ENCODE measurements at places on chromosomes 11 and 22.
A peak's percentile ranks its signal among the peaks of the same experiment; 100 is the strongest.

GRCh38 chr11:66800720-66801428 is 42.4 kb upstream of the RCE1 start:
- DNase-seq = no peak

GRCh38 chr11:118607401-118608359 is at the start of gene PHLDB1:
Gene PHLDB1, plus strand, starts transcription at chr11:118607615. Its CDS starts 6,222 bp downstream, at chr11:118613837.
- DNase-seq = peak; percentile 59

GRCh38 chr11:2869561-2870427 is 15.8 kb downstream of the CDKN1C start:
- DNase-seq = no peak

DNA sequence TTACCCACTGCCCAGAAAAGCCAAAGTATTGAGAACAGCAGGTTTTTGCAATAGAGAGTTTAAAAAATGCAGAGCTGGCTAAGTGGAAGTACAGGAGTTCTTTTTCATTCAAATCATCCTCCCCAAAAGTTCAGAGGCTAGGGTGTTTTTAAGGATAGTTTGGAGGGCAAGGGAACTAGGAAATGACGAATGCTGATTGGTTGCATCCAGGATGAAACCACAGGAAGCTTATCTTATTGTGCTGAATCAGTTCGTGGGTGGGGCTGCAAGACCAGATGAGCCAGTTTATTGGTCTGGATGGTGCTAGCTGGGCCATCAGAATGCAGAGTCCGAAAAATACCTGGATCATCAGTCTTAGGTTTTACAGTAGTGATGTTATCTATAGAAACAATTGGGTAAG is 1427.1 kb downstream of the LRRC4C start:
- no peak for DNase-seq

DNA sequence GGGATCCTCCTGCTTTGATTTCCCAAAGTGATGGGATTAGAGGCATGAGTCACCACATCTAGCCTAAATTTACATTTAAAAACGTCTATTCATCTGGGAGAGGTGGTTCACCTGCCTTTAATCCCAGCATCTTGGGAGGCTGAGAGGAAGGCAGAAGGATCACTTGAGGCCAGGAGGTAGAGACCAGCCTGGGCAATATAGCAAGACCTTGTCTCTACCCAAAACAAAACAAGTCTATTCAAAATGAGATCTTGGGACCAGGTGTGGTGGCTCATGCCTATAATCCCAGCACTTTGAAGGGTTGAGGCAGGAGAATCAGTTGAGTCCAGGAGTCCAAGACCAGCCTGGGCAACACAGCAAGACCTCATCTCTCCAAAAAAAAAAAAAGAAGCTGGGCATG is 4.9 kb upstream of the UBASH3B start:
- DNase-seq = no peak

DNA sequence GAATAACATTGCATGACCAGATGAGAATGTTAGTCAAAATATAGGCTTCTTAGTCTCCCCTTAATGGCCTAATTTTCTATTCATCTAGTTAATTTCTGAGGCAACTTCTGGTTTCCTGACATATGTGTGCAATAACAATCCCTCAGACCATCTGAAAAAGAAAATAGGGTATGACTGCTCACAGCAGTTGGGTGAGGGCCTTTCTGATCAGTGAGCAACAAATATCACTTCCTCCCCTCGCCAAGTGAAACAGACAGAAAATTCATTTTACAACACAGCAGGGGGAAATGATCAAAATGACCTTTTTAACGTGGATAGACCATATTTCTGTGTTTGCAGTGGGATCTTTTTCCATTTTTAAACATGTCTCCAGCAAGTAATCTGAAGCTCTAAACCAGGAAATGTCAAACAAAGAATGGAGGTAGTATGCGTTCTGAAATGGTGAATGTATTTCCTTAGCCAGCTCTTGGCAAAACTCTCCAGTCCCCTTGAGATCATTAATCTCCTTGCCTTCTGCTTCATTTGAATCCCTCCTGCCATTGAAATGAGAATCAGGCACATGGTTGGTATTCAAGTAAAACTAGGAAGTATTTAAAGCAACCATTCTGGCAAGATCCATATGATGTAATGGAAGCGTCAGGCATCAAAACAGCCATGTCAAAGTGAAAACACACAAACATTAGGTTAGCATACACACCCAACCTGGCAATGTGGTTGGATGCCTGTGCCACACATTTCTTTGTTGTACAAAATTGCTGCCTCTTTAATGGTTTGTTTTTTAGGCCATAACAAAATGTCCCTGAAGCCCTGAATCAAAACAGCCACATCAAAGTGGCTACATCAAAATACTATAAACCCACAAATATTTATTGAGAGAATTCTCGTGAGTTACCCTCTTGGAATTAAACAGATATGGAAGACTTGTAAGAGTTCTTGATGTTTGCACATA is 100.1 kb downstream of the SLC1A2 start:
- no peak for DNase-seq
